Fibroblast of lung (primary cell): ENCODE measurements at places on chromosomes 1 and 21. TPM values are rescaled to one million over a fixed set of nuclear protein-coding genes. Genes with fewer than 3 reads are reported as not detected.

- no peak for DNase-seq
- no peaks in the 10 kb centered on the region for H3K4me1 ChIP-seq
- peaks cover 15% of the 10 kb centered on the region for H3K27me3 ChIP-seq
Measured at GRCh38 chr1:11339346-11340232, 66.6 kb downstream of the UBIAD1 start.

- no peaks in the 10 kb centered on the region for H3K27me3 ChIP-seq
- DNase-seq = no peak
- no peaks in the 10 kb centered on the region for H3K4me1 ChIP-seq
- no peak overlapping the region for H3K4me3 ChIP-seq
- H3K36me3 ChIP-seq = no peaks in the 10 kb centered on the region
Measured at GRCh38 chr1:56979986-56980755, 14.4 kb upstream of the C8B start.

GRCh38 chr1:245091171-245091621 is 63.6 kb upstream of the KIF26B start:
- no peaks in the 10 kb centered on the region for H3K36me3 ChIP-seq
- H3K27me3 ChIP-seq = no peaks in the 10 kb centered on the region
- H3K4me3 ChIP-seq = no peak overlapping the region

DNA sequence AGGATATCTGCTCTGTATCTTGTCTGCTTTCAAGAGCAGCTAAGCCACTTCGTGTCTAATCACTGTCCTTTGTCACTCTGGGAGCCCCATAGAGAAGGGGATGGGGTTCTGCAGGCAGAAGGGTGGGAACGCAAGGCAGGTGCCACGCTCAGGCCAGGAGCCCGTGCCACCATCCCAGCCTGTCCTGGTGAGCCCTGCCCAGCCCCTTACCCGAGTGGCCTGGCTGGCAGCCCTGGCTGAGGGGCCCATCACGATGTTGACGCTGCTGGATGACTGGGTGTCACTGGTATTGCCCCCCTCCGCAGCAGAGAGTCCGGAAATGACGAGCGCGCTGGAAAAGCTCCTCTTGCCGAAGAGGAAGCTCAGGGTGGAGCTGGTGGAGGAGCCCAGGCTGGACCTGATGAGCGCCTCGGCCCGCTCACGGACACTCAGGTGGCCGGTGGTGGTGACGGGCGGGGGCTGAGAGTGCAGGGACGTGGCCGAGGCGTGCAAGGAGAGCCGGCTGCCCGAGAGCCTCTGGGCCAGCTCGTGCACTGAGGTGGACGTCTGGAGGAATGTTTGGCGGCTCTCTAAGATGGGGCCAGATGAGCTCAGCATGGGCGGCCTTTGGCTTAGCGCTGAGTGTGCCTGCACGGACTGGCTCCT is 35.6 kb downstream of the NTPCR start:
- no peak for DNase-seq
- no peaks in the 10 kb centered on the region for H3K4me1 ChIP-seq
- no peaks in the 10 kb centered on the region for H3K27me3 ChIP-seq
- H3K4me3 ChIP-seq = no peak overlapping the region
- H3K27ac ChIP-seq = no peak overlapping the region

DNA sequence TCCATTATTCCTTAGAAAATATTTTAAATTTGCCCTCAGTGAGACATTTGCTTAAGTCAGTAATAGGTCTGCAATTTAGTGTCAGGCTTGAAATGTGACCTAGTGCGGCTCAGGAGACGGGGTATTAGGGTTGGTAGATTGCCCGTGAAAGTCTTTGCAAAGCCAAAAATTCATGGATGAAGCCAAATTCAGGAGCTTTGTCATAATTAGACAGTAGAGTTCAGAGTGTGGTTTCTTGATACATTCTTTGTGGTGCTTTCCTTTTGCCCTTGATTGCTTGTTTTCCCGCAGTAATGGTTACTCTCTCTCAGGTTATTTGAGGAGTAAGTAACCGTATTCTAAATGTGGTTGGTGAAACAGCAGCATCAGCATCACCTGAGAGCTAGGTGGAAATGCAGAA is 120.7 kb downstream of the RPS6KC1 start:
- DNase-seq = no peak
- no peak overlapping the region for H3K27ac ChIP-seq
- H3K4me1 ChIP-seq = no peaks in the 10 kb centered on the region
- no peak overlapping the region for H3K4me3 ChIP-seq

DNA sequence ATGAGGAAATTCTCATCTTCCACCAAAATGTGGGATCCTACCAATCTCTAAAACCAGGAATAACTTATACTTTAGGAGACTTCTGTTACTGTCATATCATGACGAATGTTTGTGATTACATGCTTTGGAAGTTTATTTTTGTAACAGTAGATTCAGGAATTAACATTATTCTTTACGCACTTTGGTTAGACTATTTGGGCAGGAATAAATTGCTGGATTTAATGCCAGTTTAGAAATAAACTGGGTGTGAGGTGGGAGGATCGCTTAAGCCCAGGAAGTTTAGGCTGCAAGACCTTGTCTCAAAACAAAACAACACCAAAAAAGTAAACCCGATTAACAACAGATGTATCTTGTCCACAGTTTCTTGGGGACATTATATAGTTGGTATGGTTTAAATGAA is 52.1 kb downstream of the MIGA1 start:
- H3K27ac ChIP-seq = peak overlapping the region; percentile 73
- peaks cover 17% of the 10 kb centered on the region for H3K4me1 ChIP-seq
- DNase-seq = peak; percentile 58
- no peaks in the 10 kb centered on the region for H3K36me3 ChIP-seq
- H3K27me3 ChIP-seq = no peaks in the 10 kb centered on the region

- H3K4me3 ChIP-seq = no peak overlapping the region
- peak; percentile 20 for DNase-seq
- no peak overlapping the region for H3K27ac ChIP-seq
Measured at GRCh38 chr1:245310571-245311531, 156.1 kb downstream of the KIF26B start.

DNA sequence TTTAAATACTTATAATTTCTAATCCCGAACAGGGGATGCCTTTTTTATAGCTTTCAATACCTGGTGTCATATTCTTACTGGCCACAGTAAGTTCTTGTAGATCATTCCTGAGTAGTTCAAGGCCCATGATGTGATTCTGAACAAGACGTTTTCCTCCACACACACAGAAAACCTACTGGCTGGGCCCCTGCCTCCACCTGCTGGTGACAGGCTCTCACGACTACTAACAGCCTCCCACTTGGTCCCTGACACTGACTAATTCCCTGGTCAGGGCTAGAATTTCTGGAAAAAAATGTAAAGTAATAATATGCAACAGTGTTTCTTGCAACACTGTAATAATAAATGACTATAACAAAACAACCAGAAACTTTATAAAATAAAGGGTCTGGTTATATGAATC is 50.4 kb upstream of the RIPK4 start:
- peaks cover 1% of the 10 kb centered on the region for H3K36me3 ChIP-seq
- H3K27me3 ChIP-seq = no peaks in the 10 kb centered on the region
- H3K4me3 ChIP-seq = no peak overlapping the region
- H3K4me1 ChIP-seq = no peaks in the 10 kb centered on the region
- no peak overlapping the region for H3K27ac ChIP-seq

- no peaks in the 10 kb centered on the region for H3K36me3 ChIP-seq
- no peaks in the 10 kb centered on the region for H3K27me3 ChIP-seq
- peak; percentile 48 for DNase-seq
- H3K4me1 ChIP-seq = no peaks in the 10 kb centered on the region
- no peak overlapping the region for H3K27ac ChIP-seq
- H3K4me3 ChIP-seq = no peak overlapping the region
Measured at GRCh38 chr1:84877592-84877991, 15.4 kb downstream of the LPAR3 start.

DNA sequence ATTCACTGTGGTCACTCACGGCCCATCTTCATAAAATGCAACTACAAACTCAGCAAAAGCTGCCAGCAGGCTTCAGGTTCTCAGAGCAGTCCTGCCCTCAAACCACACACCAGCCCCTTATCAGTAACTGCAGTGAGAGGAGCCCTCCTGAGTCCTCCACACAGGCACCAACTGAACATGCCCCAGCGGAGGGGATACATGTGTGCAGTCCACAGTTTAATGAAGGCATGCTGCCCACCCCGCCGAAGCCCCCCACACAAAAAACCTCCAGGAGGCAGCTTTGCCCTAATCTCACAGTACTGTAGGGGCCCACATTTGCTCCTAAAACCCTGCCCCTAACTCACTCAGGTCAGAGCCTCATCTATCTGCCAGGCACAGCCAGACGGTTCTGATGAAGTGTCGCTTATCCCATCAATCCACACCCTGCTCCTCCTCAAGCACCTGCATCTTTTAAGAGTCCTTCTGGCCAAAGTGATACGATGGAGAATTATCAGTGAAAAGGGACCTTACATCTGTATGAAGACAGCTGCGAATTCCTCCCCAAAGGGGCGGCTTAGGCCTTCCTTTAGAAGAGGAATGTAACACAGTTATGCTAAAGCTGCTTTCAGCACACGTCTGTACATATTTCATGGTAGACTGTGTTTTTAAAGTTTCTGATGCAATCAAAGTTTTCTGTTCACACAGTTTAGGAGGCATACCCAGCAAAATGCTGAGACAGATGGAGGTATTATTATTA is 3.5 kb downstream of the ABCB10 start:
- H3K36me3 ChIP-seq = no peaks in the 10 kb centered on the region
- H3K4me1 ChIP-seq = no peaks in the 10 kb centered on the region
- no peak overlapping the region for H3K27ac ChIP-seq
- peak; percentile 28 for DNase-seq

- no peak for DNase-seq
- no peaks in the 10 kb centered on the region for H3K36me3 ChIP-seq
- no peak overlapping the region for H3K4me3 ChIP-seq
- peaks cover under 1% of the 10 kb centered on the region for H3K4me1 ChIP-seq
- H3K27me3 ChIP-seq = peaks cover 7% of the 10 kb centered on the region
Measured at GRCh38 chr1:16068356-16069270, 4.8 kb downstream of the FAM131C start.

DNA sequence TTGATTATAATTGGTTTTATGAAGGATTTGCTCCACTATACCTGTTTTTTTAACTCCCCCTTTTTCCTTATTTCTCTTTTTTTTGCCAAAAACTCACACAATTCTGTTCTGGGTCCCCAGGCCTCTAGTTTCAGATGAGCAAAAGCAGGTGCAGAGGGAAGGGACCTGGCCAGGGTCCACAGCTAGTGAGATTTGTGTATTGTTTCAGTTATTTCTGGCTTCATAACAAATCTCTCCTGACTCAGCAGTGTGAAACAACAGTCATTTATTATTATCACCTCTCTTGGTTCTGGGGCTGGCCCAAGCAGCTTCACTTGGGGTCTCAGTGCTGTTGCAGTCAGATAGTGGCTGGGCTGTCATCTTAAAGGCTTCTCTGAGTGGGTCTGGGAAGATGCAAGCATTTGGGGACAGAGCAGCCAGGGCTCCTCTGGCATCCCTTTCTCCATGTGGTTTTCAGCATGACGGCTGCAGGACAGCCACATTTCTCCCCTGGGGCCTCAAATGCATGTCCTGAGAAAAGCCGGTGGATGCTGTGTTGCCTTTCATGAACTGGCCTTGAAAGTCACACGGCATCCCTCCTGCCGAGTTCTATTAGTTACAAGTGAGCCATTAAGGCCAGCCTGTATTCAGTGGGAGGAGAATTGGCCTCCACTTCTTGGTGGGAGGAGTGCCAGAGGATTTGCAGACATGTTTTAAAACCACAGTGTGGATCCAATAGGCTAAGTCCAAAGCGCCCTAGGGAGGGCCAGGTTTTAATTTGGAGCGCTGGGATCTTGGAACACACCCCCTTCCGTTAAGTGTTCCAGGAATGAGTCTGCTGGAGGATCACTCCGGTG is 137.1 kb downstream of the CAMTA1 start:
- no peaks in the 10 kb centered on the region for H3K36me3 ChIP-seq
- DNase-seq = peak; percentile 23
- no peak overlapping the region for H3K4me3 ChIP-seq
- H3K4me1 ChIP-seq = no peaks in the 10 kb centered on the region
- H3K27me3 ChIP-seq = peaks cover 2% of the 10 kb centered on the region

GRCh38 chr1:234658138-234658537 is 48.2 kb upstream of the IRF2BP2 start:
- H3K27ac ChIP-seq = peak overlapping the region; percentile 73
- H3K36me3 ChIP-seq = no peaks in the 10 kb centered on the region
- H3K4me3 ChIP-seq = no peak overlapping the region
- no peaks in the 10 kb centered on the region for H3K27me3 ChIP-seq
- peaks cover 22% of the 10 kb centered on the region for H3K4me1 ChIP-seq

- no peaks in the 10 kb centered on the region for H3K4me1 ChIP-seq
- H3K27me3 ChIP-seq = no peaks in the 10 kb centered on the region
- no peak overlapping the region for H3K27ac ChIP-seq
- no peak overlapping the region for H3K4me3 ChIP-seq
- no peak for DNase-seq
Measured at GRCh38 chr1:152640351-152640750, 17.4 kb upstream of the LCE3A start.

Gene ADAM30
- total RNA-seq = not detected in 2 replicates

DNA sequence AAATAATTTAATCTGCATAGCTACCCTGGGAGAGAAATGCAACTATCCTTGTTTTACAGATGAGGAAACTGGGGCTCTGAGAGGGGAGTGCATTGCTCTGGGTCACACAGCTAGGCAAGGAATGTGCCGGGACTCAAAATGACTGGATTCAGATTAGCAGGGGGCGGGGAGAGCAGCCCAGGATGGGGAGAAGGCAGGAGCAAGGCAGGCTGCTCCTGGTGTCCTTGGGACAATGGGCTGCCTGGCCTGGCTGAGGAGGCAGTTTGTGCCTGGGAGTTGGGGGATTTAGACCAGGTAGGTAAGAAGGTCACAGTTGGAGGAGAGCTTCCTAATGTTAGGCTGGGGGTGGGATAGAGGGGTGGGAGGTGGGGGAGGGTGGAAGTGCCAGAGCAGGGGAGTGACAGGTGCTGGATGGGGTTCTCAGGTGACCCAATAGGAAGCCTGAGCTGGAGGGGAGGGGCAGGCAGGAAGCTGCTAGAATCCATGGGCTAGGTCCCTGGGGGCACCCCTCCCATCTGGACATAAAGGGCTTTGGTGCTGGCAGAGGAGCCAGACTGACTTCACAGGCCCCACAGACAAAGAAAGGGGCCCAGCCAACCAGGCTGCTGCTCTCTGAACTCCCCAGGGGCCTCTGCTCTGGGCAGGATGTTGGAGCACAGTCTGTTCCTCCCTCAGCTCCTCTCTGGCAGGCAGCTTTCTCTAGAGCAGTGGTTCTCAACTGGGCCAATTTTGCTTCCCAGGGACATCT is 29.0 kb downstream of the TRIM62 start:
- no peaks in the 10 kb centered on the region for H3K36me3 ChIP-seq
- H3K4me1 ChIP-seq = no peaks in the 10 kb centered on the region
- H3K4me3 ChIP-seq = no peak overlapping the region
- H3K27ac ChIP-seq = no peak overlapping the region
- H3K27me3 ChIP-seq = no peaks in the 10 kb centered on the region

DNA sequence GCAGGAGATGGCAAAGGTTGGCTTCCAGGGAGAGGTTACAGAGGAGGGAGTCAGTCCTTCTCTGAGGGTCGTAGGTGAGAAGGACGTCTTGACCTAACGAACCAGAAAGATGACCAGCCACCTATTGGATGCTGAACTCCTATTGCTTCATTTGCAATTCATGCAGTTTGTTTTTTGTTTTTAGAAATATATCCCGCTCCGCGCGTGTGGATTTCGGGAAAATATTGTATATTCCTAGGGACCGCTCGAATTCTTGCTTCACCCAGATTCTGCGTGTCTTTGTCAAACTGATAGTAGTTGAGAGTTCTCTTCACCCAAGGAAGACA is 564 bp downstream of the DISP1 start:
- DNase-seq = no peak
- peak overlapping the region; percentile 94 for H3K27ac ChIP-seq
- no peaks in the 10 kb centered on the region for H3K36me3 ChIP-seq
- H3K27me3 ChIP-seq = no peaks in the 10 kb centered on the region

GRCh38 chr21:14114251-14114650 is 96.5 kb downstream of the LIPI start:
- no peaks in the 10 kb centered on the region for H3K36me3 ChIP-seq
- DNase-seq = no peak
- H3K27me3 ChIP-seq = no peaks in the 10 kb centered on the region

Gene FMOD
- total RNA-seq = 3.3 and 15.4 TPM in 2 replicates

Gene DNAJC6
- total RNA-seq = under 0.01 and 0.33 TPM in 2 replicates
